ENCODE measurements at places on chromosomes 11 and 22.

GRCh38 chr11:13114566-13115379, 105.7 kb downstream of the RASSF10 start:
- no peak for DNase-seq

DNA sequence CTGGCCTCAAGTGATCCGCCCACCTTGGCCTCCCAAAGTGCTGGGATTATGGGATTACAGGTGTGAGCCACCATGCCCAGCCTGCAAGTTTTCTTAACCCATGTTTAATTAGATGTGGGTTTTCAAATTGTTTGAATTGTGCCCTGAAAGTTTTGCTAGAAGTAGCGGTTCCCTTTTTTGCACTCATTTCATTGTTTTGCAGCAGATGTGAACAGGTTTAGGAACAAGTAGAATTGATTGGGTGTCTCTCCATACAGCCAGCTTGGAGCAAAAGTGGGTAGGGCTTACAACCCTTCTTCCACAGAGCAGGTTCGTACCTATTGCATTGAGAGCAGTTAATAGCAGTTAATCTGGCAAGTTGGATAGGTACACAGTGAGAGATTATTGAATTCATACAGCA, 16.1 kb downstream of the EWSR1 start:
- DNase-seq = no peak

DNA sequence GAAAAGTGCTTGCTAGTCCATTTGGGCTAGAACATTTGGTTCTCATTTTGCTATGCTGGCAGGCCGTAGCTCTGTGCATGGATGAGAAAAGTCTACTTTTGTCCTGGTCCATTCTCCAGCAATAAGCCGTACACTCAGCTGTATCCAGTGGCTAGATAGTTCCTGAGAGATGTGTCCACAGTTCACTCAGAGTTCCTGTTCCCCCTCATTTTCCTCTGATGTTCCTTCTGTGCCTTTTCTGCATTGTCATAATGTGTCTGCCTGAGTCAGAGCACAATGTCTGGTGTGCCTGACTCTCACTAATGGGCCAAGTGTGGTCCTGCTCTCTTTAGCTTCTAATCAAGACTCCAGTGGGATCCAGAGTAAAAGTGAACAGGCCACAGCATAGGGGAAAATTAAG, 215.7 kb upstream of the CTSC start:
- no peak for DNase-seq

DNA sequence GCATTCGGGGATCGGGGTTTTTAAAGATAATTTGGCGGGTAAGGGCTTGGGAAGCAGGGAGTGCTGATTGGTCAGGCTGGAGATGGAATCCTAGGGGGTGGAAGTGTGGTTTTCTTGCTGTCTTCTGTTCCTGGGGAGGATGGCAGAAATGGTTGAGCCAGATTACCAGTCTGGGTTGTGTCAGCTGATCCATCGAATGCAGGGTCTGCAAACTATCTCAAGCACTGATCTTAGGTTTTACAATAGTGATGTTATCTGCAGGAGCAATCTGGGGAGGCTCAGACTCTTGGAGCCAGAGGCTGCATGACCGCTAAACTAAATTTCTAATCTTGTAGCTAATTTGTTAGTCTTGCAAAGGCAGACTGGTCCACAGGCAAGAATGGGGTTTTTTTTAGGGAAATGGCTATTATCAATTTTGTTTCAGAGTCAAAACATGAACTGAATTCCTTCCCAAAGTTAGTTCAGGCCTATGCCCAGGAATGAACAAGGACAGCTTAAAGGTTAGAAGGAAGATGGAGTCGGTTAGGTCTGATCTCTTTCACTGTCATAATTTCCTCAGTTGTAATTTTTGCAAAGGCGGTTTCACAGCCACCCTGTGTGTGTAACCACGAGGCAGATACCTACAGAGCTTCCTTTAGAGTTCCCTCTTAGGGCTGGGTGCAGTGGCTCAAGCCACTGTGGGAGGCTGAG, 10.2 kb downstream of the SCGB1A1 start:
- no peak for DNase-seq

DNA sequence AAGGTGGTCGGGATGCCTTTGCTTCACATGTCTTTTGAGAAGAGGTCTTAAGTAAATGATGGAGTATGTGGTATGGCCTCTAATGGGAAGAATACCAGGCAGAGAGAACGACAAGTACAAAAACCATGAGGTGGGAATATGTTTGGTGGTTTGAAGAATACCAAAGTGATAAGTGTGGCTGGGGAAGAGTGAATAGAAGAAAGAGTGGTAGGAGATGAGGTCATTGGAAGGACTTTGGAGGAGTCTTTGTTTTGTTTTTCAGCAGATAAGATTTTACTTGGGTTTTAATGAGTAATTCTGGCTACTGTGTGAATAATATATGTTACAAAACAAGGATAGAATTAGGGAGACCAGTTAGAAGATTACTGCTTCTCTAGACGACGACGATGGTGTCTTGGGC, 515.4 kb downstream of the RAB38 start:
- no peak for DNase-seq

- DNase-seq = no peak
Measured at GRCh38 chr11:126115127-126115495, 52.4 kb upstream of the CDON start.

DNA sequence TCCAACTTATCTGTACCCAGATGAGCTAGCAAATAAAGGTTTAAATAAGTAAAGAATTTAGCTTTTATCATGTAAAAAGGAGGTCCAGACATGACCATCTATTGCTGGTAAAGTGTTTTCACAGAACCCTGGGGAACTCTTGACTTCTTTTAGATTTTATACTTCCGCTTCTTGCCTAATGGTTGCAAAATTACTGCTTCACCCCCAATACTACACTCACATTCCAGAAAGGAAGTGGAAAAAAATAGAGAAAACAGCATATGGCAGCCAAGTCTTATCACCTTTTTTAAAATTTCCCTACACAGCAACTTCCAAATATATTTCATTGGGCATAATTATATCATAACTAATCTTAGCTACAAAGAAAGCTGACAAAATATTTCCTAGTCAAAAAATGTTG, 12.1 kb downstream of the BBOX1 start:
- no peak for DNase-seq

DNA sequence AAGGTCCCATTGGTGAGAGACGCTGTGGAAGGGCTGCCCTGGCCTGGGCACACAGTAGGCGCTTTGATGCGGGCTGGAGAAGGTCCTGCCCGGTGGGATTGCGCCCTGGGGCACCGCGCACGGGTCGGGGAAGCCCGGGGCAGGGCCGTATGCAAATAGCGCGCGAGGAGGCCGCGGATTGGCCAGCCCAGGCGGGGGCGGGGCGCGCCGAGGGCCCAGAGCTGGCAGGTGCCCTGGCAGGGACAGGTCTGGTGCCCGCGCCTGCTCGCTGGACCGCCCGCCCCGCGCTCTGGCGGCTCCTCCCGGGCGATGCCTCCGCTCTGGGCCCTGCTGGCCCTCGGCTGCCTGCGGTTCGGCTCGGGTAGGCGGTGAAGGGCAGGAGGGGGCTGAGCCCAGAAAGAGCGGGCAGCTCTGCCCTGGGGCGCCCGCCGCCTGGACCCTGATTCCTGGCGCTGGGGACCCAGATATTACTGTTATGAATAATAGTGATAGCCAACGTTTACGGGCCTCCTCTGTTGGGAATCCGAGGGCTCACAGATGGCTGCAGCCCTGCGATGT, at the start of gene UPK3A:
Gene UPK3A, plus strand, starts transcription at position 245 of the 558 bp plus-strand sequence. Its CDS starts 65 bp downstream, at position 310.
- DNase-seq = peak; percentile 48

DNA sequence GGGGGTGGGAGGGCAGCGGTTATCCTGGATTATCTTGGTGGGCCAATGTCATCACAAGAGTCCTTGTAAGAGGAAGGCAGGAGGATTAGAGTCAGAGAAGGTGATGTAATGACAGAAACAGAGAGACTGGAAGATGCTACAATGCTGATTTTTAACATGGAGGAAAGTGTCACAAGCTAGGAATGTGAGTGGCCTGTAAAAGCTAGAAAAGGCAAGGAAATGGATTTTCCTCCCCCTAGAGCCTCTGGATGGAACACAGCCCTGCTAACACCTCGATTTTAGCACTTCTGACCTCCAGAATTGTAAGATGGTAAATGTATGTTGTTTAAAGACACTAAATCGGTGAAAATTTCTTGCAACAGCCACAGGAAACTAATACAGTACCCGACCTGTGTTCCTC, 109.3 kb downstream of the MN1 start:
- no peak for DNase-seq

All from CD4-positive, alpha-beta T cell treated with Interleukin-2 at 100 ng/mL for 4 hours (primary cell).